ENCODE measurements at places on chromosomes 7 and 10. TPM values are rescaled to one million over a fixed set of nuclear protein-coding genes. Genes with fewer than 3 reads are reported as not detected.

CPA1 gene
- 5.9 TPM for total RNA-seq

DNA sequence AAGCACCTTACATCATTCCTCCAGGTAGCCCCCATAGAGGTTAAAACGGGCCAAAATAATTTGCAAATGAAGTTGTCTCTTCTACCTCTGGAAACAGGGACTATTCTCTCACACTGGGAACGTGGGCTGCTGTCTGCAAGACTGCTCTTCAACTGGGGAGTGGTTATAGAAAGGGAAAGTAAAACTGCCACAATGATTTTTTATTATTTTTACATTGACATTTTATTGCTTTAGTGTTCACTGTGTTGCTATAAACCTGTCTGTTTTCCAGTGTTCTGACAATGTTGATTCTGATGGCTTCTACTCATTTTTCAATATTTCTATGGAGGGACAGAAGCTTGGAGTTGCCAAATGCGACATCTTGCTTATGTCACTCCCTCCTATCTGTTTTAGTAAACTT, 115.1 kb upstream of the ANTXRL start:
- no peak overlapping the region for H3K27ac ChIP-seq
- no peak overlapping the region for H3K4me3 ChIP-seq
- H3K27me3 ChIP-seq = no peaks in the 10 kb centered on the region
- no peak for DNase-seq
- no peaks in the 10 kb centered on the region for H3K4me1 ChIP-seq

- H3K4me3 ChIP-seq = no peak overlapping the region
- no peak for DNase-seq
- H3K27ac ChIP-seq = peak overlapping the region; percentile 99
- H3K27me3 ChIP-seq = no peaks in the 10 kb centered on the region
- H3K4me1 ChIP-seq = peaks cover 2% of the 10 kb centered on the region
Measured at GRCh38 chr7:45979275-45980180, 58.5 kb upstream of the IGFBP3 start.

- H3K4me3 ChIP-seq = no peak overlapping the region
- no peak for DNase-seq
- H3K27me3 ChIP-seq = no peaks in the 10 kb centered on the region
Measured at GRCh38 chr10:9238041-9238440, 1183.6 kb downstream of the GATA3 start.

- H3K36me3 ChIP-seq = no peaks in the 10 kb centered on the region
- no peak overlapping the region for H3K27ac ChIP-seq
- H3K27me3 ChIP-seq = no peaks in the 10 kb centered on the region
- DNase-seq = no peak
- H3K4me3 ChIP-seq = no peak overlapping the region
Measured at GRCh38 chr7:104552102-104552501, 223.7 kb downstream of the LHFPL3 start.

GRCh38 chr10:122699796-122700455, at the start of gene C10orf120:
Gene C10orf120 (minus strand): TSS chr10:122699846. CDS start chr10:122699790, 56 bp downstream.
- no peaks in the 10 kb centered on the region for H3K4me1 ChIP-seq
- no peak for DNase-seq
- H3K4me3 ChIP-seq = no peak within 1 kb of the TSS
- H3K36me3 ChIP-seq = no peaks in the 10 kb centered on the region
- no peak within 1 kb of the TSS for H3K27ac ChIP-seq

FAM25C gene
- total RNA-seq = not detected

GRCh38 chr7:17408904-17409290, 110.4 kb downstream of the AHR start:
- H3K36me3 ChIP-seq = no peaks in the 10 kb centered on the region
- no peaks in the 10 kb centered on the region for H3K4me1 ChIP-seq
- DNase-seq = no peak
- no peaks in the 10 kb centered on the region for H3K27me3 ChIP-seq

GRCh38 chr7:157399086-157399687, 62.4 kb downstream of the DNAJB6 start:
- H3K4me3 ChIP-seq = no peak overlapping the region
- DNase-seq = no peak
- no peak overlapping the region for H3K27ac ChIP-seq
- no peaks in the 10 kb centered on the region for H3K27me3 ChIP-seq
- H3K36me3 ChIP-seq = no peaks in the 10 kb centered on the region

DNA sequence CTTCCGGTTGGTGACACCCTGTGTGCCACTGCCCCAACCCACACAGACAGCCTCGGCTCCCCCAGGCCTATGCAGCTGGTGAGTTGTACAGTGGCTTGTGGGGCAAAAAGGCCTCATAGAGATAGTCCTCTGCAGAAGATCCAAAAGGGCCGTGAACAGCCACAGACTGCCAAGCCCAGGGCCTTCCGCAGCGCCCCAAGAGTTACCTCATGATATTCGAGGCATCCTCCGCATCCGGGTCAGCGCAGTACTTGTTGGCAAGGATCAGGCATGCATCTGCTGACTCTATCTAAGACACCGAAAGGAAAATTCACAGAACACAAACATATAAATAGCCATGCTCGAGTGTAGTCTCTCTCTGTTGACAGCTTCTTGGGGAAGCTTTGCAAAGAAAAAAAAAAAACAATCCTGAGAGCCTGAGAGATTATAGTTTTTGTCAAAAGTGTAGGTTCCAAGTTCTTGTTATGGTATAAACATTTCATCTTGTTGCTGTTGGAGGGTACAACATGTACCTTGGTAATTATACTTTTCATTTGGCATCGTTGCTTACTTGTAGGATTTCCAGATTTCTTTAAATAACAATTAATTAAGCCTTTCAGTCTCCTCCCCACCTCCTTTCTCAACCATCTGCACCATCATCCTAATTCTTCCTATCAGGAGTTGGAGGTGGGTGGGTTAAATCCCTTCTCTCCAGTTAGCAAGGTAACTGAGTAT, 553.0 kb downstream of the KCNMA1 start:
- H3K4me1 ChIP-seq = no peaks in the 10 kb centered on the region
- no peak for DNase-seq
- H3K27me3 ChIP-seq = no peaks in the 10 kb centered on the region
- H3K36me3 ChIP-seq = peaks cover 6% of the 10 kb centered on the region

GRCh38 chr7:44561962-44562621, 11.6 kb downstream of the DDX56 start:
- peaks cover 1% of the 10 kb centered on the region for H3K36me3 ChIP-seq
- H3K4me3 ChIP-seq = no peak overlapping the region
- no peak overlapping the region for H3K27ac ChIP-seq
- no peaks in the 10 kb centered on the region for H3K27me3 ChIP-seq
- no peak for DNase-seq

NPTX2 gene
- 35.2 TPM for total RNA-seq

GRCh38 chr10:49744091-49744685, 17.9 kb downstream of the OGDHL start:
- H3K4me3 ChIP-seq = no peak overlapping the region
- no peak overlapping the region for H3K27ac ChIP-seq
- no peak for DNase-seq
- H3K27me3 ChIP-seq = no peaks in the 10 kb centered on the region

DNA sequence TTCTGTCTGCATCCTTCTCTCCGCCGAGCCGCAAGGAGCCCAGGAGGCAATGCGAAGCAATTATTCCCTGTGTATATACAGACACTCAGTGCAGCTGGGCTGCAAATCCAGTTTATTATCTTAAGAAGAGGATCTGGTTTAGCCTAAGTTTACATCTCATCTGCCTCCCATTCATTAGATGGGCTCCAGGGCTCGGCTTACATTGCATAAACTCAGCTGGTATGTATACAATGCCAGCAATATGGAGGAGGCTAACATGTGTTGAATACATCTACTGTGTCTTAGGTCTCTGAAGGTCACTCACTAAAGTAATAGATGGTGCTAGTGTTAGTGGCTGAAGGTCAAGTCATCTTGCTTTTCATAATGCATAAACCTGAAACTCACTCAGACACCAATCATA, 996.8 kb downstream of the KCNMA1 start:
- peaks cover 3% of the 10 kb centered on the region for H3K4me1 ChIP-seq
- H3K4me3 ChIP-seq = no peak overlapping the region
- H3K27ac ChIP-seq = no peak overlapping the region

FGFBP3 gene
- 1.7 TPM for total RNA-seq

DNA sequence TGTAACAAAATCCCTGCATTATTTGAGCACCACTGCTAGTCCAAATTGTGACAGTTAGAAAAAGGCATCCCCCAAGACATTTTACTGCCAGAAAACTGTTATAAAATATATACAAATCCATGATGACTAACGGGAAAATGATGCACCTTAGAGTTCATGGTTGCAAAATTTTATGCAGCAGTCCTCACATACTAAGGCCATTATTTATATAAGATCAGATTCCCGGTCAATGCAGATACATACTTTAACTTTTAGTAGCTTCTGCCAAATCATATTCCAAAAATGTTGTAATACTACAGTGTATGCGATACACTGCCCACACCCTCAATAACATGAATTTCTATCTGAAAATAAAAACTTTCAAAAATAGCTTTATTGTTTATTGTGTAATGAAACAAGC, 239.9 kb upstream of the ZNF32 start:
- no peaks in the 10 kb centered on the region for H3K27me3 ChIP-seq
- no peak overlapping the region for H3K27ac ChIP-seq
- no peaks in the 10 kb centered on the region for H3K36me3 ChIP-seq
- H3K4me1 ChIP-seq = no peaks in the 10 kb centered on the region
- no peak for DNase-seq

GRCh38 chr10:77608281-77608680, 29.3 kb downstream of the KCNMA1 start:
- no peak overlapping the region for H3K4me3 ChIP-seq
- H3K4me1 ChIP-seq = peaks cover 3% of the 10 kb centered on the region
- H3K27ac ChIP-seq = no peak overlapping the region
- H3K36me3 ChIP-seq = no peaks in the 10 kb centered on the region

DNA sequence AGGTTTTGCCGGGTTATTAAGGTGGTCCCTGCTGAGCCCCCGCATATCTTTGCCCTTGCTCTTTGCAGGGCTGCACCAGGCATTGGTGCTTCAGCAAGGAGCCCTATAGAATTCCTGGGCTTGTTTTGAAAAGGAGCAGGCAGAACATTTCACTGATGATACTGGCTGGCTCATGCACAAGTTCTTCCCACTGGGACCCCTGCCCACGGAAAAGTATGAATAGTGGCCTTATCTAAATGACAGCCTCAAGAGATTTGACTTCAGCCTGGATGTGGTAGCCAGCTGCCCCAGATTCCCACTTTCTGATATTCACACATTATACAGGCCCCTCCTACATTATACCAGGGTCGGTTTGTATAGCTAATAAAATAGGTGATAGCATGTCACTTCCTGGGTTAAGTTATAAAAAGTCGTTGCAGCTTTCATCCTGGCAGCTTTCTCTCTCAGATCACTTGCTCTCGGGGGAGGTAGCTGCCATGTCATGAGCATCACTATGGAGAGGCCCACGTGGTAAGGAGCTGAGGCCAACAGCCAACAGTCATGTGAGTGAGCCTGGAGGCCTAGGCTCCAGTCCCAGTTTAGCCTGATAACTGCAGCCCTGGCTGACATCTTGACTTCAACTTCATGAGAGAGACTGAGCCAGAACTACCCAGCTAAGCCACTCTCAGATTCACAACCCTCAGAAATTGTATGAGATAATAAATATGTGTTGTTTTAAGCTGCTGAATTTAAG, 16.8 kb upstream of the CRTAC1 start:
- no peaks in the 10 kb centered on the region for H3K27me3 ChIP-seq
- H3K4me3 ChIP-seq = no peak overlapping the region
- no peaks in the 10 kb centered on the region for H3K36me3 ChIP-seq
- no peaks in the 10 kb centered on the region for H3K4me1 ChIP-seq

GRCh38 chr7:28102797-28103196, 77.8 kb downstream of the JAZF1 start:
- no peak overlapping the region for H3K27ac ChIP-seq
- H3K4me3 ChIP-seq = no peak overlapping the region
- peaks cover 2% of the 10 kb centered on the region for H3K4me1 ChIP-seq
- no peaks in the 10 kb centered on the region for H3K27me3 ChIP-seq
- DNase-seq = no peak

CLIP2 gene
- total RNA-seq = 35.7 TPM

OR2A42 gene
- total RNA-seq = not detected

DNA sequence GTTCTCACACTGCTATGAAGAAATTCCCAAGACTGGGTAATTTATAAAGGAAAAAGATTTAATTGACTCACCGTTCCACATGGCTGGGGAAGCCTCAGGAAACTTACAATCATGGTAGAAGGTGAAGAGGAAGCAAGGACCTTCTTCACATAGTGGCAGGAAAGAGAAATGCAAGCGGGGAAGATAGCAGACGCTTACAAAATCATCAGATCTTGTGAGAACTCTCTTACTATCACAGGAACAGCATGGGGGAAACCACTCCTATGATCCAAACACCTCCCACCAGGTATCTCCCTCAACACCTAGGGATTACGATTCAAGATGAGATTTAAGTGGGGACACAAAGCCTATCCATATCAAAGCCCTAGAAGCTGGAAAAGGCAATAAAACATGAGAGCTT, 130.8 kb downstream of the MDFIC start:
- H3K27me3 ChIP-seq = no peaks in the 10 kb centered on the region
- H3K36me3 ChIP-seq = no peaks in the 10 kb centered on the region
- DNase-seq = no peak
- no peak overlapping the region for H3K4me3 ChIP-seq
- no peaks in the 10 kb centered on the region for H3K4me1 ChIP-seq

GRCh38 chr10:34557173-34557572, 257.9 kb downstream of the PARD3 start:
- no peaks in the 10 kb centered on the region for H3K4me1 ChIP-seq
- no peak overlapping the region for H3K27ac ChIP-seq
- DNase-seq = no peak
- H3K4me3 ChIP-seq = no peak overlapping the region
- H3K36me3 ChIP-seq = no peaks in the 10 kb centered on the region

GRCh38 chr7:44099669-44100068, 4.5 kb upstream of the AEBP1 start:
- DNase-seq = no peak
- H3K4me3 ChIP-seq = no peak overlapping the region
- no peak overlapping the region for H3K27ac ChIP-seq
- H3K27me3 ChIP-seq = no peaks in the 10 kb centered on the region
- peaks cover 3% of the 10 kb centered on the region for H3K4me1 ChIP-seq

GRCh38 chr7:116545411-116545993, 20.7 kb downstream of the CAV1 start:
- H3K36me3 ChIP-seq = peaks cover 3% of the 10 kb centered on the region
- H3K27me3 ChIP-seq = no peaks in the 10 kb centered on the region
- H3K4me1 ChIP-seq = peaks cover 7% of the 10 kb centered on the region
- no peak overlapping the region for H3K27ac ChIP-seq
- DNase-seq = no peak

GRCh38 chr10:133458021-133458709, 4.4 kb downstream of the SCART1 start:
- H3K27ac ChIP-seq = no peak overlapping the region
- H3K4me1 ChIP-seq = no peaks in the 10 kb centered on the region
- DNase-seq = peak; percentile 40

PODXL gene
- 27.3 TPM for total RNA-seq

KIAA1549 gene
- 1.0 TPM for total RNA-seq

FAM25A gene
- total RNA-seq = not detected

DNA sequence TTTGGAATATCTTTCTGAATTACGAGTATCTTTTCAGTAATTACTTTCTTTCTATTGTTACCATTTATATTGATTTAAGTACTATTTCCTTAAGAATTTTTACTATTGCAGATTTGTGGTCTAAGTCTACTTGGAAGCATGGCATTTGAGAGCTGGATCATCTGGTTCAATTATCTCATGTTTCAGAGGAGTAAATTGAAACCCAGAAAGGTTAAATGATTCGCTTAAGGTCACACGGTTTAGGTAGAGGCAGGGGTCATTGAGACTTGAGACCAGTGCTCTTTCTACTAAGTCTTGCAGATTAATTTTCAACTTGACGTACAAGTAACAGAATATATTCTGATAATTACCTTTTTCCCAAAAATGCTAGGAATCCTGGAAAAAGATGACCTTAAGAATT, 109.2 kb upstream of the GLCCI1 start:
- DNase-seq = no peak
- H3K4me1 ChIP-seq = no peaks in the 10 kb centered on the region
- no peaks in the 10 kb centered on the region for H3K36me3 ChIP-seq
- no peaks in the 10 kb centered on the region for H3K27me3 ChIP-seq

TMEM176B gene
- total RNA-seq = 34.3 TPM
